ENCODE measurements at places on chromosomes 2 and 18.
A peak's percentile ranks its signal among the peaks of the same experiment; 100 is the strongest.

GRCh38 chr2:230050136-230050535 is 18.6 kb downstream of the SLC16A14 start:
- no peak for DNase-seq

GRCh38 chr2:176680916-176681516 is 411.8 kb downstream of the MTX2 start:
- no peak for DNase-seq

DNA sequence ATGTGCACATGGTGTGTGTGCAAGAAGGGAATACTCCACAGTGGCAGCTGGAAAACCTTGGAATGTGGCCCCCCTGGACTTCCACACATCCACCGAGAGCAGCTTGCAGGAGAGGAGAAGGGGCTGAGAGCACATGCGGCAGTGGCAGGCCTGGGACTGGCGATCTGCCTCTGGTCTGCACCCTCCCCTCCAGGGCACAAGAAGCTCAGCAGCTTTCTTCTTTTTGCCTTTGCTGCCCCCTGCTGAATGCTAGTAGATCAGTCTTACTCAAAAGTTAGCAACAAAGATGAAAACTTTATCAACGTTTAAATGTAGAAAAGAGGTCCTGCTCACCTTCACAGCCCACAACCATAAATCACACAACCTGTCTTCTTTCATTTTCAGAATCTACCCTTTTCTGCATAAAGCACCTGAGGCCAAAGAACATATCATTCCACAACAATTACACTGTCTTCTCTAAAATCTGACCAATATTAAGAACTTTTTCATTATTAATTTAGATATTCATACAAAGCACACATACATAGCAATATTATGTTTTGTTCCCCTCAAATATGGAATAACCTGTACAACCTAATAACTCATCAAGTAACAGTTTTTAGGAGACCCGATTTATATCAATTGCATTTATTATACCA is 34.6 kb downstream of the TGFBRAP1 start:
- no peak for DNase-seq

GRCh38 chr2:43178602-43179542 is 47.5 kb downstream of the ZFP36L2 start:
- no peak for DNase-seq

- no peak for DNase-seq
These were observed 316.9 kb upstream of the REV1 start for GRCh38 chr2:99806758-99807157.

DNA sequence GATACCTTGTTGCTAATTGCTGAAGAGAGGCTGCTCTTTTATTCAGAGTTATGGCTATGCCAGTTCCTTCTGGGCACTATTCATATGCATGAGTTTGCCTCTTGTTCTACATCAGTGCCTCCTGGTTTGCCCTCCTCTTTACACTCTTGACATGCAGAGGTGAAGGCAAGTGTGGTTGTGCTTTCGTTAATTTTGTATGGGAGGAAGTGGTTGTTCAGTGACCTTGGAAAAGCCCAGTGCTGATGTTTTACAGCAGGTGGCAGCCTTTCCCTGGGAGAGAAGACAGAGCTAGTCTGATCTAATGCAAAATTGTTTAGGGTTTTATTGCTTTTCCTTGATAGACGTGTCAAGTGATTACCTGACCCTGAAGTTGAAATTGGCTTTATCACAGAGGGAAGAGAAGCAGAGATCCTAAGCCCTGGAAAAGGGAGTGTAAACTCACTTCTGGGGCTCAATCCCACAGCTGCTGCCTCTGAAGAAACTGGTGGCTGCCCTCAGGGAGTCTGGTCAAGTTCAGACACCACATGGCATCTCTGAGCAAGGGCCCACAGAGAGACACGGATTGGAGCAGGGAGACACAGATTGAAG is 30.5 kb upstream of the VPS54 start:
- DNase-seq, result peak; percentile 21

DNA sequence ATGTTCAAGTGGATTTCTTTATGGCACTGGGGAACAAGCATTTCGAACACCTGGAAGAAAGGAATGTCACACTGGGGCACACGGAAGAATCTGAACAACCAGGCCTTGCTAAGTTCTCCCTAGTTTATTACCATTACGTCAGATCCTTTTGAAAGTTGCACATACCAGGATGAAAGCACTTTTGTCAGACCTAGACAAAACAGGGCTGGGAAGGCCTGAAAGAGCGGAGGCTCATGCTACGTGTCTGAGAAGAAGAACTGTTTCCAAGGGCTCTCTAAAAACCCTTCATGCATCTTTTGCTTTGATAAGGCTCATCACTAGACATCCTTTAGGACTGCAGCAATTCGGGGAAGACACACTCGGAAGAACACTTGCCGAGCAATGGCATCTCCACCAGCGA is 15.4 kb upstream of the SLC25A52 start:
- no peak for DNase-seq

DNA sequence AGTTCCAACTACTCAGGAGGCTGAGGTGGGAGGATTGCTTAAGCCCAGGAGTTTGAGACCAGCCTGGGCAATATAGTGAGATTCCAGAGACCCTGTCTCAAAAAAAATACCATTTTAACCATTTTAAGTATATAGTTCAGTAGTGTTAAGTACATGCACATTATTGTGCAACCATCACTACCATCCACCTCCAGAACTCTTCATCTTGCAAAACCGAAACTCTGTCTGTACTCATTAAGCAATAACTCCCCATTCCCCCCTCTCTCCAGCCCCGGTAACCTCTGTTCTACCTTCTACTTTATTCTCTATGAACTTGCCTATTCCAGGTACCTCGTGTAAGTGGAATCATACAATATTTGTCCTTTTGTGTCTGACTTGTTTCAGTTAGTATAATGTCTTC is 86.4 kb downstream of the GFPT1 start:
- DNase-seq, result no peak

DNA sequence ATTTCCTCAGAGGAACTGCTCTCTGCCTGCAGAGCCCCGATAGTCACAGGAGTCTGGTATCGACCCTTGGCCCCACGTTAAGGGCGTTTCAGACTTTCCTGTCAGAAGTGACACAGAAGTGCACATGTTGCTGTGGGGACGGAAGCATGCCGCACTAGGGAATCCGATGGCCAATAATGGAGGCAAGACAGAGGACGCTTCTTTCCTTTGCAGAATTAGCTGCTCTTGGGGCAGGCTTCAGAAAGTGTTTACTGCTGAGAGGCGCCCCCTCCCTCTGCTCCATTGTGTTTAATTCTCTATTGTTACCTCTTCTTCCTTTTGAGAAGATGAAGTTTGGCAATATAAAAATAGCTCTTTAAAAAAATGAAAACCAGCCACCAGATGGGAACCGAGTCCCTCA is 118.6 kb upstream of the EML6 start:
- DNase-seq, result no peak

- no peak for DNase-seq
These were observed 76.8 kb downstream of the SH3BP4 start for GRCh38 chr2:235028646-235029045.

- no peak for DNase-seq
These were observed 218.4 kb upstream of the HS6ST1 start for GRCh38 chr2:128536925-128537620.

- DNase-seq, result no peak
These were observed 231.9 kb downstream of the RND3 start for GRCh38 chr2:150255528-150255927.

DNA sequence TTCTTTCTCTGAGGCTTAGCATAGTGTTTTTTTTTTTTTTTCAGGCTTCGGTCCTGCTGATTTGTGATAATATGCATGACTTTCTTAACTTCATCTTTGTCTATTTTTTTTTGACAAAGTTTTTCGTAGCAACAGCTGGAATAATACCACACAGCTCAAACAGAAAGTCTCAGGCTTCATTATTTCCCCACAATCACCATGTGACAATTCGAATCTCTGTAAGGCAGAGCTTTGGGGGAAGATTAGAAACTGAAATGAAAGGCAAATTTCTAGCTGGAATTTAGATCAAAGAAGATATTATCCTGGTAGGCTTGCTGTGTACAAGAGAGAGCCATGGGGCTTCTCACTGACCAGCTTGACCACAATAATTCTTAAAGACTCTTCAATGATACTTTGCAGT is 12.2 kb upstream of the CD28 start:
- no peak for DNase-seq

GRCh38 chr2:129239141-129239540 is 740.3 kb upstream of the RAB6C start:
- no peak for DNase-seq

- no peak for DNase-seq
These were observed 843.8 kb upstream of the ACVR2A start for GRCh38 chr2:147001061-147001460.

DNA sequence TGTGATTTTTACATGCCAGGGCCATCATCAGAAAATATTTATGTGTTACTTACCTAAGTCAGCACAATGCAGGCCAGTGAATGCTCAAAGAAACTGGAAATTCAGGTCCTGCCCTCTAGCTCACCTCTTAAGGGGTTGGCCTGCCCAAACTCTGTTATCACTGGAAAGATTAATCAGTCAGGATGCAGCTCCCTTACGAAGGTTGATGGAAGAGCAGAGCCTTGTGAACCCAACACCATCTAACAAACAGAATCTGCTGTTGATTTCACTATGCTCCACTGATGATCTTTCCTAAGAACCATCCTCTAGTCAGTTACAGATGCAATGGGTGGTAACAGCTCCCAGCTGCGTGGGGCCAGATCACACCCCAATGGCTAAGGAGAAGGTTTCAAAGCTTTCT is 38.2 kb downstream of the SOX11 start:
- DNase-seq, result no peak

- no peak for DNase-seq
These were observed 70.6 kb downstream of the CCDC178 start for GRCh38 chr18:33369711-33370449.

DNA sequence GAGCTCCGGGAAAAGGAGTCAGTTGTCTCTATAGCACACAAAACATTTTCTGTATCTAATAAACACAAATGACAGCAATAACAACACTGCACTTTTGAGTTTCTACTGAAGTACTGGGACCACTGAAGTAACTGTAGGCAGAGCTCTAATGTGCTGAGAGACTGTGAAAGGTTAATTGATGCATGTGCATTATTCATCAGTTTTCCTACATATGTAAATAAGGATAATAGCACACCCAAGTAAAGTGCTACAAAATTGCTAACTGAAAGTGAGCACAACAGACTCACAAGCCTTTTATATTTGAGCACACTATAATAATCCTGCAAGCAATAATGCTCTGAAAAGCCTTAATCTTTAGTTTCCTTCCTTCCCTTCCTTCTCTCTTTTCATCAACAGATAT is 1051.6 kb downstream of the LRP1B start:
- no peak for DNase-seq

DNA sequence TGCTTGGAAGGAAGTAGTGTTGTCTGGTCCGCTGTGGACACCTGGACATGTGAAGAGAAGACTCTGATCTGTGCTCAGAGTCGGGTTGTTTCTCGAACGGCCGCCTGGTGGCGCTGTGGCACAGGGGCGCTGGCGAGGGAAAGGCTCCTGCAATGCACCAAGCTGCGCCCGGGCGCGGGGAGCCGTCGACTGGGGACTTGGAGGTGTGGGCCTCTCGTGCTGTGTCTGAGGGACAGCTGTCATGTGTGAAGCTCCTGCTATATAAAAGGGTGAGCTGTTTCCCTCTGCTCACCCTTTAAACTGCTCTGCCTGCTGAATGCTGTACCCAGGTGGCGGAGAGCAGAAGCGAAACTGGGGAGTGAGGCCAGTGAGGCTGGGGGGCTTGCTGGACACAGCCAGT is 44.0 kb downstream of the GNAL start:
- DNase-seq, result peak; percentile 53

GRCh38 chr2:233989221-233989858 is 61.2 kb upstream of the SPP2 start:
- no peak for DNase-seq

- DNase-seq, result no peak
These were observed 78.0 kb downstream of the ESCO1 start for GRCh38 chr18:21522530-21522929.

GRCh38 chr2:171490577-171490976 is 31.7 kb upstream of the CYBRD1 start:
- DNase-seq, result no peak

- DNase-seq, result no peak
These were observed 7.3 kb downstream of the IL1F10 start for GRCh38 chr2:113075030-113075429.

GRCh38 chr18:58253871-58254270 is 209.8 kb downstream of the NEDD4L start:
- no peak for DNase-seq

GRCh38 chr2:37809525-37809924 is 115.6 kb upstream of the RMDN2 start:
- no peak for DNase-seq

GRCh38 chr2:211439011-211439410 is 882.6 kb downstream of the CPS1 start:
- no peak for DNase-seq

- DNase-seq, result no peak
These were observed 557.7 kb upstream of the CHAC2 start for GRCh38 chr2:53209679-53210458.

GRCh38 chr2:43265001-43265400 is 38.6 kb upstream of the ZFP36L2 start:
- DNase-seq, result no peak

GRCh38 chr2:157229572-157229971 is 27.9 kb upstream of the GALNT5 start:
- DNase-seq, result no peak

GRCh38 chr18:11654736-11655605 is 34.1 kb upstream of the GNAL start:
- no peak for DNase-seq

DNA sequence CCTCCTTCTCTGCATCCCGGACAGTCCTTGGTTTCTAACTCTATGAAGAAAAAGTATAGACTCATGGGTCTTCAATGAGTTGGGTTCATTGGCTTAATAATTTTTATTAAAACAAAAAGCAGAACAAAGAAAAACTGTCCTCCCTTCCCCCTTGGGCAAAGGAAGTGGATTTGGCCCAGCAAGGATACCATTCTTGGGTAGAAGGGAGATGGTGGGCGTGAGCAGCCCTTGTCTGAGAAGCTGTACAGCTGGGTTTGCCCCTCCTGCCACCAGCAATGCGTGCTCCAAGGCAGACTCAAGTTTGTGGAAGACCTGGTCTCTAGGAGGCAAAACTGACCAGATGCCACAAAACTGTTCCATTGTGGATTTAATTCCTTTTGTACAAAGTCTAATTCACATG is 12.7 kb downstream of the PCARE start:
- no peak for DNase-seq
